Pons (tissue), 1 donor: ENCODE measurements at places on chromosomes 7 and 10.

GRCh38 chr10:33073641-33074415 lies 115.8 kb upstream of the ITGB1 start:
- DNase-seq = no peak

DNA sequence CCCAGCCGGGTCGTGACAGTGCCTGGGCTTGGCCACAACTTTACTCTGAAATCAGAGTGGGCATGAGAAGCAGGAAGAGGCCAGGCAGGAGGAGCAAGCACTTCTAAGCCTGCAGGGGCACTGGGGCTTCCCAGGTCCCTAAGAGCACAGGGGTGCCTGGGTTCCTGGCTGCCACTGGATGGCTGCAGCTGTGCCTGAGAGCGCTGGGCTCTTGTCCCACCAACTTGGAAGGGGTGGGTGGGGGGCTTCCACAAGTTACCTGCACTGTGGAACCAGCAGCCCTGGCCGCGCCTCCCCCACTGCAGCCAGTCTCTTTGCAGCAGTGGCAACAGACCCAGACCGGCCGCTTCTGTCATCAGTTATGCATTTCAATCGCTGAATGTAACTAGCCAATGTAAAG lies 434.7 kb upstream of the GRM3 start:
- no peak for DNase-seq

DNA sequence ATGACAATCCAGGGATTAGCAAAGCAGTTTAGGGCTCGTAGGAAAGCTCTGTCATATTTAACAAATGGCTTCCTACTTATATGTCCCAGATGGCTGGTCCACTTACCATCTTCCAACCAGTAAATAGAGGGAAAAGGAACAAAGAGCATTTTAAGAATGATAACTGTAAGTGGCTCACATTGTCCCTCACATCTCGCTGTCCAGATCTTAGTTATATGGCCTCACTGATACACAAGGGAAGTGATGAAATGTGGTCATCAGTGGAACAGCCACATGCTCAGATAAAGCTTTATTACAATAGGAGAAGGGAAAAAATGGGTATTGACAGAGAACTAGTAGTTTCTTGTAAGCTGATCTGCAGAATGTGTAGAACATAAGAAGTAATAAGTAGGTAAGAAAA lies 35.8 kb downstream of the IQUB start:
- DNase-seq = no peak

- no peak for DNase-seq
Observed at GRCh38 chr10:132103116-132103910, 37.6 kb downstream of the JAKMIP3 start.

- DNase-seq = no peak
Observed at GRCh38 chr7:2511769-2512168, 7.8 kb upstream of the LFNG start.

- no peak for DNase-seq
Observed at GRCh38 chr7:40541336-40541735, 406.5 kb downstream of the SUGCT start.

- peak; percentile 70 for DNase-seq
Observed at GRCh38 chr7:108415821-108416536, 40.3 kb downstream of the NRCAM start.

DNA sequence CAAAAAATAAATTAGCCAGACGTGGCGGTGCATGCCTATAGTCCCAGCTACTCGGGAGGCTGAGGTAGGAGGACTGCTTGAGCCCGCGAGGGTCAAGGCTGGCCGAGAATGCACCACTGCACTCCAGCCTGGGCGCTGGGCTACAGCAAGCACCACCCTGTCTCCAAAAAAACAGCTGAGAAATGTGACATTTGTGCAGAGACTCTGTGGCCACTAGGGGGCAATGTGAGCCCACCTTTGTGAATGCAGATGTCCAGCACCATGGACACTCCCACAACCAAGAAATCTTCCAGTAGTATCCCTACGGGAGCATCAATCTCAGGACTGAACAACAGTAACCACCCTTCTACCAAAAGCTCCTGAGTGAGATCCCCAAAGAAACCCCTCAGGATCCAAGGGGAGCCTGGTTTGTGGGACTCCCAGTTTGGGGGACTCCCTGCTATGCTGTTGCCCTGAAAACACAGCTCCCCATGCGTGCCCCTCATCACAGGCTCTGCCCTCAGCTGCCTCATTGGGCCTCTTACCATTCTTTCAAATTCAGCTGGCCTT lies 6.2 kb upstream of the AHCYL2 start:
- DNase-seq = peak; percentile 91

- no peak for DNase-seq
Observed at GRCh38 chr10:22570733-22571430, 143.5 kb downstream of the PIP4K2A start.

DNA sequence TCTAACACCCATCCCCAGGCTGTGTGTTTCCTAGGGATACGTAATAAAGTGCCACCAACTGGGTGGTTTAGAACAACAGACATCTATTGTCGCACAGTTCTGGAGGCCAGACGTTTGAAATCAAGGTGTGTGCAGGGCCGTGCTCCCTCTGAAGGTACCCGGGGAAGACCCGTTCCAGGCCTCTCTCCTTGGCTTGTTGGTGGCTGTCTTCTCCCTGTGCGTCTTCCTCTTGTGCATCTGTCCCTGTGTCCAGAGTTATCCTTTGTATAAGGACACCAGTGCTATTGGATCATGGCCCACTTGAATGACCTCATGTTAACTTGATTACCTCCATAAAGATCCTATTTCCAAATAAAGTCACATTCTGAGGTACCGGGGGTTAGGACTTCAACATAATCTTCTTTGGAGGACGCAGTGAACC lies 15.6 kb downstream of the GRK5 start:
- no peak for DNase-seq

- no peak for DNase-seq
Observed at GRCh38 chr7:88851220-88851619, 55.7 kb upstream of the TEX47 start.

DNA sequence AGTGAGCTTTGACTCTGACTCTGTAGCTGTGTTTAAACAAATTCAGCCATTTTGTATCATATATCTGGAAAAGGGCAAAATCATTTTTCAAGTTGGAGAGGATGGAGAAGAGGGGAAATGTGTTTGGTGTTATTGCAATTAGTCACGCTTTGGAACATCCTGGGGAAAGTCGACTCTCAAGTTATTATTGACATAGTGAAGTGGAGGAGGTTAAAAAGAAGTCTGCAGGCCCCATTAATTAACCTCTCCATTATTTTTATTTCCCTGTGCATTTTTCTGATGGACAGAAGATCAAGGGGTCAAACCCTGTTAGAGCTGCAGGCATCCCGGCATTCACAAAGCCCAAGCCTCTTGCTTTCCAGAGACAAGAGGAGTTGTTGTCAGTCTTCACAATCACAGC lies 132.6 kb downstream of the TEX36 start:
- no peak for DNase-seq

DNA sequence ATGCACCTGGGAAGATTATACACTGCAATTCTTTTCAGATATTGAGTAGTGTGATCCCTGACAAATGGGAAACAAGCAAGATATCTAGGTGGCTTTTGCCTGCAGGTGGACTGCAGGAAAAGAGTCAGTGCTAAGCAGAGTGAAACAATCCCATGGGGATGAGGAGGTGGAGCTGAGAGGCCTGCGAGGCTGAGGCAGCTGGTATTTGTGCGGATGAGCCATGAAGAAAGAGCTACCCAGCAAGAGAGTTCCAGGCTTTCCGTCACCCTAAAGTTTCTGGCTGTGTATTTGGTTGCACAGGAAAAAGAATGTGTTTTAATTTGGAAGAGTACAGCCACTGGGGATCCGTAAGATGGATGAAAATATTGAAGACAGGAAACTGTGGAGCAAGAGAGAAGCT lies 714.1 kb upstream of the COBL start:
- no peak for DNase-seq

GRCh38 chr10:90530521-90530920 lies 327.3 kb downstream of the HTR7 start:
- DNase-seq = no peak

GRCh38 chr10:107496594-107496993 lies 332.1 kb upstream of the SORCS1 start:
- no peak for DNase-seq

- no peak for DNase-seq
Observed at GRCh38 chr10:28986117-28986792, 302.6 kb upstream of the LYZL1 start.

GRCh38 chr7:55552320-55553023 lies 19.8 kb downstream of the VOPP1 start:
- no peak for DNase-seq

- DNase-seq = no peak
Observed at GRCh38 chr10:103793920-103794883, 61.2 kb downstream of the SH3PXD2A start.

GRCh38 chr10:27527666-27528295 lies 23.7 kb downstream of the RAB18 start:
- DNase-seq = peak; percentile 22

GRCh38 chr10:11898372-11899066 lies 75.4 kb downstream of the PROSER2 start:
- DNase-seq = no peak

DNA sequence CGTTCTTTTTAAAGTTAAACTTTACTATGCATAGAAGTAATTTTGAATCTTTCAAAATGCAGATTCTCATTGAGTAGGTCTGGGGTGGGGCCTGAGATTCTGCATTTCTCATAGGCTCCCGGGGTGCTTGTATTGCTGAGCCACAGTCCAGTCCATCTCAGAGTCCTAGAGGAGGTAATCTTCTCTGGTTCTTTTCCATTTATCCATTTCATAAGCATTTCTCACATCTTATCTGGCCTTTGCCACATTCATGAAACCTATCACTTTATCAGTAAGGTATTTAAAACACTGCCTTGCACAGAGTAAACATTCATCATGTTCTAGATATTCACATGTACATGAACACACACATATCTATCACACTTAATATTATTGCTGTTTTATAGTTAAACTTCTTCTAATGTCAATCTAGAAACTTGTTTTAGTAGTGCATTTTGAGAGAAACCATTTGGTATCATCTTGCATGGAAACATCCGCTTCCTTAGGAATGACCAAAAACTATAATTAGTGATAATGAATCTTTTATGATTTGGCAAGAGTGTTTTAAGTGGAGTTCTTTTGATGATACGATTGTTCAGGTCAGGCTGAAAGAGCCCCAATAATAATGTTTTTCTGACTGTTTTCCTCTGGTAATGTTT lies 12.0 kb downstream of the GNAI1 start:
- DNase-seq = no peak

DNA sequence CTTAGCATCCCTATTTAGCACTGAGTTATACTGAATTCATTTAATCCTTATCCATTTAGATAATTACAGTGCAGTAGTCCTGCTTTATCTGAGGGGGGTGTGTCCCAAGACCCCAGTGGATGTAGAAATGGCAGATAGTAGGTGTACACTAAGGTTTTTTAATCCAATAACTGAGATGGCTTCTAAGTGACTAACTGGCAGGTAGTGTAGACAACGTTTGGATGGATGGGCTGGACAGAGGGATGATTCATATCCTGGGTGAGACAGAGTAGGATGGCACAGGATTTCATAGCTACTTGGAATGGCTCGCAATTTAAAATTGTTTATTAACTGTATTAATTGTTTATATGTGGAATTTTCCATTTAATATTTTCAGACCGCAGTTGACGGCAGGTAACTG lies 295.6 kb downstream of the CCDC3 start:
- DNase-seq = no peak

DNA sequence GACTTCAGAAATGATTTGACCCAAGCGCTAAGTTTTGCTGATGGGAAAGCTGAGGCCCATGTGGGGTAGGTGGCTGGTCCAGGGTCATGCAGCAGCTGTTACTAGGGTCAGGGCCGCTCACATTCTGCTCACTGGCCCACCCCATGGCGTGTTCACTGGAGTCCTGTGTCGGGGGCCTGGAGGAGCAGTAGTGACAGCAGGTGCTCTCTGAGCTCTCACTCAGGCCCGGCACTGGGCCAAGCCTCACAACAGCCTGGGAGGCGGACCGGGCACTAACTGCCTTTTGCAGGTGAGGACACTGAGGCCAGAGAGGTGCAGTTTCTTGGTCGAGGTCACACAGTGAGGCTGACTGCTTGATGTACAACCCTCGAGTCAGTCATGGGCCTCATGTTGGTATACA lies 82.7 kb downstream of the GLRX3 start:
- no peak for DNase-seq

- DNase-seq = no peak
Observed at GRCh38 chr7:44580945-44581878, 819 bp downstream of the TMED4 start.

DNA sequence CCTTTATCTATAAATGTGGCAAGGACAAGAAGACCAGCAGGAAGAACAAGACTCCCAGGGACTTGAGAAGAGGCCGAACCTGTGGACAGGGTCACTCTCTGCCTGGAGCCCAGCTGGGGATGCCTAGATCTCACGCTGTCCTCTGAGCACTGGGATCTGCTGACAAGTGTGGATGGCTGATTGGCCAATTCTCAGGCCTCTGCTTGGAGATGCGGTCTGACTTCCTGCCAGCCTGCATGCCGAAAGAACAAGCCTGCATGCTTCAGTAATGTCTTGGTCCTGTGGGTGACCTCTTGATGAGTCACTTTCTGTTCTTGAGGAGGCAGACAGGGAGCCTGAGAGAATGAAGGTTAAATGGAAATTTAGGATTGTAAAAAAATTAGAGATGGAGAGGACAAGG lies 84.7 kb downstream of the TMEM178B start:
- DNase-seq = peak; percentile 7

DNA sequence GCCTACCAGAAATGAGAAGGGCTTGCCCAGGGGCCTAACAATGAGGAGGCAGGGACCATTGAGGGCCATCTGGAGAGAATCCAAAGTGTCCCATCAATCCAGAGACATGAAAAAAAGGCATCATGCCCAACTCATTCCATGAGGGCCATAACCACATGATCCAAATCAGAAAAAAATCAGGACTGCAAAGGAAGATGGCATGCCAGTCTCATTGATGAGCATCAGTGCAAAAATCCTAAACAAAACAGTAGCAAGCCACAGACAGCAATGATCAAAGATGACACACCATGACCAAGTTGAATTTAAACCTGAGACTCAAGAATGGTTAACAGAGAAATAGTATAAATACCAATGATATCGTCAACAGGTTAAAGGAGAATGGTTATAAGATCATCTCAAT lies 7.0 kb upstream of the CYP3A4 start:
- no peak for DNase-seq

DNA sequence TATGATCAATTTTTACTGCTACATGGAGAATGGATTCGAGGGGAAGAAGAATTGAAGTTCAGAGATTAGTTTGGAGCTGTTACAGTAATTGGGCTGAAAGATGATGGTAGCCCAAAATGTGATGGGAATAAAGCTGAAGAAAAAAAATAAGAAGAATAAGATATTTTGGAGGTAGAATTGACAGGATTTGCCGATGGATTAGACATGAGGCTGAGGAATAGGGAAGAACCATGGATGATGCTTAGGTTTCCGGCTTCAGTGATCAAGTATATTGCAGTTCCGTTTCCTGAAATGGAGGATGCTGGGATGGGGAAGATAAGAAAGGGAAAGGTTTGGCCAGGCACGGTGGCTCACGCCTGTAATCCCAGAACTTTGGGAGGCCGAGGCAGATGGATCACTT lies 38.9 kb upstream of the FHIP2A start:
- DNase-seq = no peak

GRCh38 chr7:28155019-28155660 lies 25.5 kb downstream of the JAZF1 start:
- peak; percentile 83 for DNase-seq

GRCh38 chr7:27960415-27960814 lies 220.2 kb downstream of the JAZF1 start:
- DNase-seq = peak; percentile 51

- no peak for DNase-seq
Observed at GRCh38 chr7:115329006-115329405, 407.1 kb downstream of the MDFIC start.
